AG09319 (cell line): ENCODE measurements at places on chromosomes 3 and 15.

GRCh38 chr3:113753376-113753985, 6.6 kb downstream of the ATP6V1A start:
- no peak for DNase-seq

DNA sequence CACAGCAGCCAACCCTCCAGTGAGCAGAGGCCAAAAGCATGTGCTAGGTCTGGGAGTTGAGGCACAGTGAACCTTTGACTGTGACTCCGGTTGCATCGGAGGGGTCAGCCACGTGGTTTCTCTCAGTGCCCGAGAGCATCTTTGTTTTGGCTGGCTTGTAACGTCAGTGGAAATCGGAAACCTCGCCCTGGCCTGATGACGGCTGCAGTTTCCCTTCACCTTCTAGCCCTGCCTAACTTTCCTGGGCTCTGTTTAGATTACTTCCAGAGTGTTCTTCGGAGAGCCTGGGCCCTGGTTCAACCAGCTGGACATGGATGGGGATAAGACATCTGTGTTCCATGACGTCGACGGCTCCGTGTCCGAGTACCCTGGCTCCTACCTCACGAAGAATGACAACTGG, 56.6 kb downstream of the MESD start:
- DNase-seq = no peak

DNA sequence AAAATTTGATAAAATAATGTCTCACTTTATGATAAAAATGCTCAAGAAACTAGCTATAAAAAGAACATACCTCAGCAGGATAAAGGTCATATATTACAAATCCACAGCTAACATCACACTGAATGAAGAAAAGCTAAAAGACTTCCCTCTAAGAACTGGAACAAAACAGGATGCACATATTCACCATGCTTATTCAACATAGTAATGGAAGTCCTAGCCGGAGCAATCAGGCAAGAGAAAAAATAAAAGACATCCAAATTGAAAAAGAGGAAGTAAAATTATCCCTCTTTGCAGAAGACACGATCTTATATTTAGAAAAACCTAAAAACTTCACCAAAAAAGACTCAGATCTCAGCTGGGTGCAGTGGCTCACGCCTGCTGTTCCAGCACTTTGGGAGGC, 34.0 kb downstream of the SENP7 start:
- DNase-seq = no peak

DNA sequence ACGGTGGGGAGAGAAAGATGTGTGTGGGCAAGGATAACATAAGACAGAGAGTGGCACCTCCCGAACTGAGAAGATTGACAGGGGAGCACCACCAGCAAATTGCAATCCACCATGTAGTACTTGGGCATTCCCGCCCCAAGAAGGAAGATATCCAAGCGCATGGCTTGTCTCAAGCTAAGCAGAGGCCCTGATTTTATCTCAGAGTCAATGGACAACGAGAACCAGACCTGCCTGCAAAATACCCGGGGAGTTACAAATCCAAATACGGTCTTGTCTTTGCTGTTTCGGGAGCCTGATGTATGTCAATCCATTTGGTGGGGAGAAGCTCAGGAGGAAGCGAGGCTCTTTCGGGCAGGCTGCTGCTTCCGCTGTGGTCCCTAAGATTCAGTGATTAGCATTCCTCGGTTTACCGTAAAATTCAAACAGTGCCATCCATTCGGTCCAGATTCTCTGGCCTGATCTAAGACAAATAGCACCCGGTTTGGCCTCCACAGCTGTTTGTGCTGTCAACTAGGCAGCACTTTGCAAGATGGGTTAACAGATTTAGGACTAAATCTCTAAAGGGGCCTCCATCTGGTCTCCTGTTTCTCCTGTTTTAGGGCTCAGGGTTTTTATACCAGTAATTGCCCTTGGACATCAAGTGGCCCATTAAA, 97.7 kb upstream of the WNT5A start:
- DNase-seq = no peak

DNA sequence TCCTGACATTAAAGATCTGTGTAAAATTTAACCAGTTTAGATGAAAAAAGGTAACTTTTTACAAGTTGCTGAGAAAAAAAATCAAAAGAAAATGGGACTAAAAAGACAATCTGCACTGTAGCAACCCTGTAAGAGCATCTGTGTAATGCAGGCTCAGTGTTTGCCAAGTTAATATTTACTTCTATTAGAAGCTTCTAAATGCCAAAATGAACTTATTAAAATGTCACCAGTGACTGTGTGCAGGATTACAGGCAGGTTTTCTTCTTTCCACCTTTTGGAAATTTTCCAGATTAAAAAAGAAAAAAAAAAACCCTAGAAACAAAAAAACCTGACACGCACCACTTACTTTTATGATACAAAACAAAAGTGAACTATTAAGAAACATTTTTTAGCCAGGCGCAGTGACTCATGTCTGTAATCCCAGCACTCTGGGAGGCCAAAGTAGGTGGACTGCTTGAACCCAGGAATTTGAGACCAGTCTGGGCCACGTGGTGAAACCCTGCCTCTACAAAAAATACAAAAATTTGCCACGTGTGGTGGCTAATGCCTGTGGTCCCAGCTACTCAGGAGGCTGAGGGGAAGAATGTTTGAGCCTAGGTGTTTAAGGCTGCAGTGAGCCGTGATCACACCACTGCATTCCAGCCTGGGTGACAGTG, 87.2 kb downstream of the TJP1 start:
- no peak for DNase-seq

DNA sequence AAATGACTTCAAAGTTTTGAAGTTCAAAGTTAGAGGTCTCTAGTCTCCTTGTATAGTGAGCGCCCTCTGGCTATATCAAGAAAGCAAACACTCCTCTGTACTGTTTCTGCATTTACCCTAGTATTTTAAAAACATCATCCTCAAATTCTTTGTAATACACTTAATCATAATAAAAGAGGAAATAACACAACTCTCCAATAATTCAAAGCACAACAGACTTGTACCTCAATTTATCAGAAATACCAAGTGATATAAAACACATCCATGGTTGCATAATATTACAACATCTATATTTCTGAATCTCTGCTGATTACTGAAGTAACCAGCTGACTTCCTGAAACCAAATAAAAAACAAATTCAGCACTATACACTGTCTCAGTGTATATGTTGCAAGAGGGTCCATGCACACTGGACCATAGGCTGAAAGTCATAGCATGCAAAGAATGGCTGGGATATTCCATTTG, 12.5 kb downstream of the PLOD2 start:
- no peak for DNase-seq

GRCh38 chr3:161349529-161350312, 21.6 kb downstream of the SPTSSB start:
- DNase-seq = peak; percentile 68

DNA sequence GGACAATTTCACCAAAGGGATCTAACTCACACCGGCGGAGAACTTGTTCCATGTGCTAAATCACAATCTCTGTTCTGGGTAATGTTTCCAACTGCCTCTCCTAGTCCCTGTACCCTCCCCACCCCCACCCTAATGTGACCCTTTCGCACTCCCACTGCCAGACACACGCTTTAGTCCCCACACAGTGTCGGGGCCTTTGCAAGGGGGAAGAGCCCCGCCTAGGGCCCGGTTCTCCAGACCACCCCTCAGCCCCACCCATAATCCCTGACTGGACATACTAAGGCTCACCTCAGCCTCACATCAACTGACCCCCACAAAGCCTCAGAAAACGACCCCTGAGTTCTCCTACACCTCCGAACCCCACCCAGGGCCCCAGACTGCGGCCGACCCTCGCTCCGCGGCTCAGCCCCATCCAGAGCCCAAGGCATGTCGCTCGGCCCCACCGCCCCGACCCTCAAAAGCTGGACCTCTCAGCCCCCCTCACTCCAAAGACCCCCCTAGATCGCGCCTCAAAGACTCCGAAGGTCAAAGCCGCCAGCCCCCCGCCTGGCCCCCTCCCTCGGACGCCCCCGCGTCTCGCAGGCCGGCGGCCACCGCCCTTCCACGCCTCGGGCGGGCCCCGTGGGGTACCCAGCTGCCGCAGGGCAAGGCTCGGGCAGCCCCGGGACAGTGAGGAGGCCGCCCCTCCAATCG, 72.0 kb upstream of the MAP4 start:
- DNase-seq = no peak

- DNase-seq = no peak
Measured at GRCh38 chr3:13524979-13525669, 23.8 kb upstream of the FBLN2 start.

DNA sequence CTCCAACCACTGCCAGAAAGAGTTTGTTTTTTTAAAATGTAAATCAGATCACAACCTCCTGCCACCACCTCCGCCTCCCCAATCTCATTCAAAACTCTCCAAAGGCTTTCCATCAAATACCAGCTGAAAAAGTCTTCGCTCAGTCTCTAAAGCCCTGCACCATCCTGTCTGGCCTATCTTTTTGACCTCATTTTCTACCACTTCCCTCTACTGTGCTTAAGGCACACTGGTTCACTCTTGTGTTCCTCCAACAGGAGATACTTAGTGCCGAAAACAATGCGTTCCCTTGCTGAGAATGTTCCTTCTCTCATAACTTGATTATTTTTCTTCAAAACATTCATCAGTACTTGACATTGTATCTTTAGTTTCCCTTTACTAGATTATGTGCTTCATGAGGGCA, 3.5 kb downstream of the BTBD1 start:
- DNase-seq = no peak

DNA sequence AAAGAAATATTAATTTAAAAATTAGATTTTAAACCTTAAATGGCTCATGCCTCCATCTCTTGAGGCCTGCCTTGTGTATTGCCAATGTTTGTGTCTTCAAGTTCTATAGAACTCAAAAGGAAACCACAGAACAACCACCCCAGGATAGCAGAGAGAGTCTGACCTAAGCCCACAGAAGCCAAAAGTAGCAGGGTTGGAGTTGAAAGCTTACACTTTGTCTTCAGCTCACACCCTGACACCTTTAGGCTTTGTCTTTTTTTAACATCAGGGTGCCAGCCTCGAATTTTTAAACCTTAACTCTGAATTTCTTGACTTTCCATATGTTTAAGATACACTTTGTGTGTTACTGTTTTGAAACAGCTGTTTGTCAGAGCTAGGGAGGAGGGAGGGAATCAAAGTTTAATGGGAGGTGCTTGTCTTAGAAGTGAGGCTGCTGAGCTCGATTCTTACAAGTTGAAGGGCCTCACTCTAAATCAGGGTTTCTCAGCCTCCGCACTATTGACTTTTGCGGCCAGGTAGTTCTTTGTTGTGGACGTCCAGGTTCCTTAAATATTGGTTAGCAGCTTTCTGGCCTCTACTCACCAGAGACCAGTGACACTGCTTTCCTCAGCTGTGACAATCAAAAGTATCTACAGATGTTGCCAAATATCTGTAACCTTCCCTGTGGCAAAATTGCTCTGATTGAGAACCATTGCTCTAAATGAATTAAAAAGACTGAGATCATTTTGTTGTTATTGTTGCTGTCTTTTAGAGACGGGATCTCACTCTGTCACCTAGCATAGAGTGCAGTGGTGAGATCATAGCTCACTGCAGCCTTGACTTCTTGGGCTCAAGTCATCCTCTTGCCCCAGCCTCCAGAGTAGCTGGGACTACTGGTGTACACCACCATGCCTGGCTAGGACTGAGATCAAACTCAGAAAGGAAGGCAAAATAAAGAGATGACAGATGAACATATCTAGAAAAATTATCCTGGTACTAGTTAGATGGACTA, 139.2 kb upstream of the EOMES start:
- DNase-seq = no peak

DNA sequence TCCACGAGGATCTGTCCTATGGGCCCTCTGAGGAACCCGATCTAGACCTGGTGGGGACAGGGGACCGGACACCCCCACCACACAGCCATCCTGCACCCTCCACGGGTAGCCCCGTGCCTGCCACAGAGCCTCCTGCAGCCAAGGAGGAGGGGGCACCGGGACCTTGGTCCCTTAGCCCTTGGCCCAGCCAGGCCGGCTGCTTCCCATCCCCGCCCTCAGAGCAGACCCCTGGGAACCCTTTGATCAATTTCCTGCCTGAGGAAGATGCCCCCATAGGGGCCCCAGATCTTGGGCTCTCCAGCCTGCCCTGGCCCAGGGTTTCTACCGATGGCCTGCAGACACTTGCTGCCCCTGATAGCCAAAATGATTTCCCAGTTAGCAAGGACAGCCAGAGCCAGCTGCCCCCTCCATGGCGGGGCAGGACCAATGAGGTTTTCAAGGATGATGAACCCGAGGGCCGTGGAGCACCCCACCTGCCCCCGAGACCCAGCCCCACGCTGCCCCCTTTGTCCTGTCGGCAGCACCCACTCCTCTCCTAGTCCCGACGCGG, 91.5 kb downstream of the TBC1D2B start:
- DNase-seq = no peak

- peak; percentile 5 for DNase-seq
Measured at GRCh38 chr3:50194128-50194902, 2.9 kb downstream of the GNAT1 start.

DNA sequence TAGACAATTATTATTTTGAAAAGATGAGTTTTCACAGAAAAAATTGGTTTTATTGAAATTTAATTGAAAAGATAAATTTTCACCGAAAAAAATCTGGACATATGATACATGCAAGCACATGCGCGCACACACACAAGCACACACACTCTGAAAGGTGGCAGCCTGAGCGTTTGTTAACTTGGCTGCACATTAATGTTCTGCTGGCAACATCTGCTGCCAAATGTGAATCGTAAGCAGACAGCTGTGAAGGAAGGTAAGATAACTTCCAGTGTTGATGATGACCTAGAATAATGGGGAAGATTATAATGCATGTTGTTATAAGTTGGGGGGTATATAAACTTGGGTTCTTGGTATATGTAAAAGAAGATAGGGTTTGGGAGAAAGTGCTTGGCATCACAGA, 18.4 kb upstream of the CMTM7 start:
- DNase-seq = no peak

GRCh38 chr3:81492040-81492439, 269.4 kb downstream of the GBE1 start:
- DNase-seq = peak; percentile 64

DNA sequence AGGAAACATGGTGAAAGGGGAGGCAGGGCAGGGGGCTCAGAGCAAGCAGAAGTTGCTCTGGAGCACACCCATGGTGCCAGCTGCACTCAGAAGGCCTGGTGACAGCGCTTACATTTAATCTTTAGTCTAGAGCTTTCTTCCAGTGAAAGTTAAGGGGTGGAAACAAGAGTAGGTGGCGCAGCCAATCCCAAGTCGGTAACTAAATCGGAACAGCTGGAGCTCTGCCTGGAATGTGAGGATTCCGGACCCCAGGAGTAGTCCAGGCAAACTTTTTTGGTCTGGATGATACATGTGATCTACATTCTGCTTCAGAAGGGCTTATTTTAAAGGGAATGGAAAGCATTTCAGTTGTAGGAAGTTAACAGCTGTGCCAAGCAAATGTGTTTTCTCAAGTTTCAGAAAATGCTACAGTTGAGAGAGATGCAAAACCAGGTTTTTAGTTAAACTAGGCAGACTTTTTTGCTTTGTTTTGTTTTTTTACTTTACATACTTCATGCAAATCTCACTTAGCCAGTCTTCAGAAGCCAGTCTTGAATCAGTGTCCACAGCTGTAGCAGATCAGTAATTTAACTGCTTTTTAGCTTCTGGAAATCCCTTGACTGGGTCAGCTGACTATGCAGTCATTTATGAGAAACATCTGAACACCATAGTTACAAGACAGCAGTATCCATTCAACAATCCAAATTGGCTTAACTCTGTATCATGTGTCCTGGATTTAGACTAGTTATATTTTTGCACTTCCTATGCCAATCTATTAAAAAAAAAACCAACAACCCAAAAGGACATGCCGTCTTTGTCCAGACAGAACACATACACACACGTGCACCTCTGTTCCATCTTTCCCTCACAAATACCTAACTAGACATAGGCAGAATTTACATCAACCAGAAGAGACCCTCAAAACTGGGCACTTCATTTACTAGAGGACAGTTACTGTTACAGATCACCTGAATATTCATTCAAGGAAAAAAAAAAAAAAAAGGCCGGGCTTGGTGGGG, 33.2 kb downstream of the ZNF106 start:
- peak; percentile 82 for DNase-seq
